ENCODE measurements at places on chromosomes 5 and 9.

- no peak for DNase-seq
Measured at GRCh38 chr9:97394881-97395280, 17.0 kb upstream of the TDRD7 start.

DNA sequence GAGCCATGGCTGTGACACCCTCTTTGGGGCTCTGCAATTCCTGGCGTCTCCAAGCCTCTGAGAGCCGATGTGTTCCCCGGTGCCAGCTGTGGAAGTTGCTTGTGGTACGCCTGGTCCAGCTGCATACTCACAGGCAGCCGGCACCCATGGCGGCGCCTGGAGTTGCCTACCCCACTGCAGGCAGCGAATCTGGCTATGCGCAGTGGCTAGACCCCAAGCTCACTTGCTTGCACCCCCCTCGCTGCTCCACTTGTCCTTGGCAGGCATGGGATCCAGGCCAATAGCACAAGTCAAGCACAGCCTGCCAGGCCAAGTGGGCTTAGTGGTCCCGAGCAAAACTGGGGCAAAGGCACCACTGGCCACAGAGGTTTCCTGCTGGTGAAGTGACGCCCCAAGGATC is 24.7 kb upstream of the GABRA6 start:
- no peak for DNase-seq

DNA sequence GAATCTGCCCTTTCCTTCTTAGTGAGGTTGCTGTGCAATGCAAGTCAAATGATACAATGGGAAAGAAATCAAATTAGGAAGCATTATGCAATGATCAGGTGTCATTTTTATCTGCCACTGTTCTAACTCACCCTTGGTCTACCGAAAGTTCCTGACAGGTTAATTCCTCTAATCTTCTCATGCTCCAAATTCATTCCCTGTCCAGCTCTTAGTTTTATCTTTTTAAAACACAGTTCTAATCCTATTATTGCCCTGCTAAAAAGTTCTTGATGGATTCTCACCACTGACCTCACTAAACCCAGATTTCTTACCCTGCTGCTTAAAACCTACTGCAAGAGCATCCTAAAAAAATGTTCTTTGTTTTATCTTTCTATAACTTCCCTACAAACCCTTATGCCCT is 1000.9 kb downstream of the CDH18 start:
- no peak for DNase-seq

- DNase-seq: peak; percentile 51
Measured at GRCh38 chr9:21336457-21336856, 1.3 kb upstream of the KLHL9 start.

DNA sequence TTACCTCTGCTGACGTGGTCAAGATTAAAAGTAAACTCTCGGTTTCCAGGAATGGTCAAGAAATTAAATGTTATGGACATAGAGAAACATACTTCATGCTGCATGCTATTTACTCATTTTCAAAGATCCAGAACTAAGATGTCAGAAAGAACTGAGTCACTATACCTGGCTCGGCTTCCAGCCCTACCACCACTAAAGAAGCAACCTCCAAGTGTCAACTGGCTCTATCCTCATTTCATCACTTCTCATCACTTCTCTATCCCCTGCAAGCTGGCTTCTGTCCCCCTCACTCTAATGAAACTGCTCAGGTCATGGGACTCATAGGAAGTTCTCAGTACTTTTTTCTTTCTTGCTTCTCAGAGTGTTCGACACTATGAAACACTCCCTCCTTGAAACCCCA is 116.2 kb downstream of the CDK5RAP2 start:
- DNase-seq: no peak

DNA sequence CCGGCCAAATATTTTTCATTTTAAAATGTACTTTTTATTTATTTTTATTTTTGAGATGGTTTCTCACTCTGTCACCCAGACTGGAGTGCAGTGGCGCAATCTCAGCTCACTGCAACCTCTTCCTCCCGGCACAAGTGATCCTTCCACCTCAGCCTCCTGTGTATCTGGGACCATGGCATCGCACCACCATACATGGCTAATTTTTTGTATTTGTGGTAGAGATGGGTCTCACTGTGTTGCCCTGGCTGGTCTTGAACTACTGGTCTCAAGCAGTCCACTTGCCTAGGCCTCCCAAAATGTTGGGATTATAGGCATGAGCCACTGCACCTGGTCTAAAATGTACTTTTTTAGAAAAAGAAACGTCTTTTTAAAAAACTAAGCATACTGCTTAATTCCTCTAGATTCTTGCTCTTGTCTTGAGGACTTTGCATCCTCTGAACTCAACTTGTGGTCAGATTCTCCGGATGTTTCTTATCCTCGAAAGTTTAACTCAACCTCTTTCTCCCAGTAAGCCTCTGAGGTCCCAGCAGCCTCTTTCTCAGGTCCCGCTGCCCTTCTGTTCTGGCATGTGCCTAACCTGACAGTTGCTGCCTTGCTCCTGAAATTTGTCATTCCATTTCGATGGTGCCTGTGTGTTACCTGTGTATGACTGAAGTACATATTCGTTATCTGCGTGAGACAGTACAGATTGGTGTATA is 63.0 kb downstream of the TRIO start:
- DNase-seq: no peak

GRCh38 chr9:16010221-16010620 is 457.4 kb downstream of the CCDC171 start:
- no peak for DNase-seq

- DNase-seq: no peak
Measured at GRCh38 chr5:77616920-77617319, 21.6 kb downstream of the OTP start.

- DNase-seq: no peak
Measured at GRCh38 chr9:127652733-127653132, 40.7 kb downstream of the STXBP1 start.

DNA sequence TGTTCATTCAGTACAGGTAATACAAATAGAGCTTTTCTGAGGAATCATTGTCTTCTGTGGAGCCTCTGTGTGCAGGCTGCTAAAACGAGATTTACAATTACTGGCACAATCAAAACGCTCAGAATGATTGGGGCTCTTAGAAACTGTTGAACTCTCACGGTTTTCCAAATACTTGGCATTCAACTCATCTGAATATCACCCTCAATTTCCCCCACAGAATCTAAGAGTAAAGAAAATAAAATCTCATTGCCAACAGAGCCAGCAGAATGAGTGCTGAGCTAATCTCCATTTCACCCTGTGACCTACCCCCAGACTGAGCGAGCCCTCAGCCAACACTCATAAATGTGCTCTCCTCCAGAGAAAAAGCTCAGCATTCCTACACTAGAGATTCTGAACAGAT is 35.3 kb upstream of the TMED7 start:
- no peak for DNase-seq

All from RKO (cell line).